Muscle of back (tissue), 13 donors: ENCODE measurements at places on chromosomes 4 and X.
A peak's percentile ranks its signal among the peaks of the same experiment; 100 is the strongest.

DNA sequence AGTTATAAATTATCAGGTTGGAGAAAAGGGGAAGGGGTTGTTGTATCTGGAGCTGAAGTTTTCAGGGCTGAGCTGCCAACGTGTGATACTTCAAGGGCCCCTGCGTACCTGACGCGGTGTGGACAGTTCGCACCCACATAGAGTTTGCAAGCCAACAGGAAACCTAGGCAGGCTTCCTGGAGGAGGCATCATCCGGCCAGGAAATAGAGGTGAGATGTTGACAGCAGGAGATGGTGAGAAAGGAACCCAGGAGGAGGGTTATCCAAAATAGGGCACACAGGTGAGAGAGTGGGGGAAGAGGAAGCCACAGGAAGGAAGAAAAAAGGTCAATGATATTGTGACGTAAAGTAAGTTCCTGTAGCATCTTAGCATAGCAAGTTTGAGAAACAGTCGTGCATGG, 127.2 kb downstream of the DHRSX start:
- no peak for DNase-seq

DNA sequence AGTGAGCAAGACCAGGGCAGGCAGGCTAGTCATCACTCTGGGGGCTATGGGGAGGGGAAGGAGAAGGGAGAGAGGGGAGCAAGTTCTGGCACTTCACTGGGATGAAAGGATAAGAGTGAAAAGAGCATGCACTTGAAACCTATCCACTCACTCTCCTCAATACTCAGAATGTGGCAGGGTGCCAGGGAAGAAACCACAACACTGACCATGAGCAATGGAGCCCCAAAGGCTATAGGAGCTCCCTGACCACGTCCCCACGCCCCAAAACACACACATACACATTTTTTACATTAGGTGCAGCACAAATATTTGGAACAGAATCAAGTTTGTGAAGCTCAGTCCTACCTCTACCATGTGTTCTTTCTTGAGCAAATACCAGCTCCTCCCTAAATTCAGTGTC, 132.2 kb downstream of the IDS start:
- DNase-seq = no peak

- no peak for DNase-seq
Measured at GRCh38 chr4:157896726-157897125, 276.1 kb downstream of the GASK1B start.

GRCh38 chr4:52638717-52639116, 20.4 kb downstream of the USP46 start:
- no peak for DNase-seq

GRCh38 chr4:28179126-28179525, 1318.5 kb downstream of the STIM2 start:
- no peak for DNase-seq

DNA sequence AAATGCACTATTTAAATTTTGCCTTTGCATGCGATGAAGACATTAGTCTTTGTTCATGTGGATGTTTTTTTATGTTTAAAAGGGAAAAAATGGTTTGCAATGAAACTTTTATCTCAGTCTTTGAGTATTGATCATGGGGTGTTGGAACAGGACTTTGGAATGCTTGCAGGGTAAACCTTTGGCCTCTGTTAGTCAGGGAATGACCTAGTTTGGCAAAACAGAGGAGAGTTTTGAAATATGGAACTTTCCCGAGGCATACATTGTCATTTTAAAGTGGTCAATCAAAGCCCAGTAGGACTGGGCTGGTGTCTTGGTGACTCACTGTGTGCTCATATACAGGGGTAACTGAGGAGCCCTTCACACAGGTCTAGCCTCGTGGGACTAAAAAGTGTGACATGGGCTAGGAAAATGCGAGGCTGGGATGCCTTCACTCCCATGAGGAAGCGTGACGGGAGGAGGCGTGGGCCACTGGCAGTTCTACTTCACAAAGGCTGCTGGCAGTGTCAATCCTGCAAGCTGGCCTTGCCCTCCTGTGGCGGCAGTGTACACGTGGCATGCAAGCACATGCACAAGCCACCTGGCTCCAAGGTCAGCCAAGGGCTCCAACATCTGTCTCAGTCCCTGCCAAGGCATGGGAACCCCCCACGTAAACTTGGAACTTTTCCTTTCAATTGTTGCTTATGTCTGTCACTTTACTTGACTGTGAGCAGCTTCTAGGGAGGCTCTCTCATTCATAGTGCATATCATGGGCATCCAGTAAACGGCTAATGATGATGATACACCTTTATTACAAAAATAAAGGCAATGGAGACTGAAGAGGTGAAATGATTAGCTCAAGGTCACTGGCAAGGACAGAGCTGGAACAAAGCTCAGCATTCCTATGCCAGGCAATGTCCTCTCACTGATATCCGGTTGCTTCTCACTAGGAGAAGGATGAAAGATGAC, 5.2 kb upstream of the F11 start:
- no peak for DNase-seq

GRCh38 chr4:125323654-125324053, 8.9 kb downstream of the FAT4 start:
- DNase-seq = no peak

DNA sequence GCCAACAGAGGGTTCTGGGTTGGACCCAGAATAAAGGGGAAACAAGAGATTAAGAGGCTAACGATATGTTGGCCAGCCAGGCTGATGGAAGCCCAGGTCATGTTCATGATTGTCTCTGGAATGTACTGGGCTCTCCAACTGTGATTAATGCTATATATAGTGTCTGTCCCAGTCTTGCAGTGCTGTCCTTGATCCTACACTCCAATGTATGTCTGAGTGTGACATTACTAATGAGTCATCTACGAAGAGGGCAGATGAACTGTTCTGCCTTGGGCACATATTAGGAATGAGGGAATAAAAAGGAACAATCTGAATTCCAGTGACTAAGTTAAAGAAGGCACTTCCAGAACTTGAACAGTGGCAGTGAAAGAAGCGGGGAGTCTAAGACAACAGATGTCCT, 142.1 kb downstream of the PDGFRA start:
- no peak for DNase-seq

- DNase-seq = no peak
Measured at GRCh38 chrX:132209527-132209926, 9.7 kb downstream of the RAP2C start.

DNA sequence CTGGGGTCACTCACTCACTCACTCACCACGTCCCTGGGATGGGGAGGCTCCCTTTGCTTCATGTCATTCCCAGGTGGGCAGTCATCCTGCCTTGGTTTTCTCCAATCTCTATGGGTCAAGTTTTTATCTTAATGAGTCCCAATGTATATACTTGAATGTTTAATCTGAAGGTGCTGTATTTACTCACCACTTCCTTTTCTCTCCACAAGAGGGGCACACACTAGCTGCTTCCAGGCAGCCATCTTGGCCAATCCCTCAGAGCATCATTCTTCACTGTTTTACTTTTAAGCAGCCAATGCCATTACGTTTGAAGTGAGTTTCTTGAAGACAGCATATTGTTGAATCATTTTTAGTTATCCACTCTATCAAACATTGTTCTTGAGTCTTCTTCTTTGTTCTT, 153.4 kb upstream of the ARSJ start:
- DNase-seq = no peak

DNA sequence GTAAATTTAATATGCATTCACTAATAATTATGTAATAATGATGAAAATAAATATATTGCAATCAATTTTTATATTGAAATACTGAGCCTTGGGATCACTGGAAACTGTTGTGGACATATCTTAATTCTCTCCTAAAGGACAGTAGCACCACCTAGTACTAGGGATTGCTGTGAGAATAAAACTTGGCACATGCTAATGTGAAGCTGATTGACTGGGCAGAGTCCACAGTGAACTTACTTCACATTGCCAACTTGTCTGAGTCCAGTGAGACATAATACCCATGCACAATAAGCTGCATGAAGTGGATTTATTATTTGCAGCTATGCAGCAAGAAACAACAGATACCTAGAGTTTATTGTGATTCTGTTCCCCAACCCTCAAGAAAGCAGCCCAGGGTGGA, 131.1 kb downstream of the GABRG1 start:
- DNase-seq = no peak

DNA sequence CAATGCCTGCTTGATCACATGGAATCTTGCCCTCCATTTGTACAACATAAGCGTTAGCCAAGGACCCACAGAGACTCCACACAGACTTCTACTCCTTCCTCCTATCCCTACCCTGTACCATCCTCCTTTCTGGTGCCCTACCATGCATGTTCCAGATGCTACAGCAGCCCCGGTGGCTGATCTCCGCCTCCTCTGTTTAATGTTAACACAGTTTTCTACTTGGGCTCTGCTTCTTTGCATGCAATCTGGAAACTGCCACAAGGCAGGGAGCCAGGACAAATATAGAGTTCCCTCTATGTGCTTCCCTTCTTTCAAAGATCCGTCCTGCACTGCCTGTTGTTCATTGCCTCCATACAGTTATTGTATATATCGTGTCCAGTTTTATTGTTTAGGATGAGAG, 368.6 kb upstream of the TENM3 start:
- DNase-seq = peak; percentile 11

DNA sequence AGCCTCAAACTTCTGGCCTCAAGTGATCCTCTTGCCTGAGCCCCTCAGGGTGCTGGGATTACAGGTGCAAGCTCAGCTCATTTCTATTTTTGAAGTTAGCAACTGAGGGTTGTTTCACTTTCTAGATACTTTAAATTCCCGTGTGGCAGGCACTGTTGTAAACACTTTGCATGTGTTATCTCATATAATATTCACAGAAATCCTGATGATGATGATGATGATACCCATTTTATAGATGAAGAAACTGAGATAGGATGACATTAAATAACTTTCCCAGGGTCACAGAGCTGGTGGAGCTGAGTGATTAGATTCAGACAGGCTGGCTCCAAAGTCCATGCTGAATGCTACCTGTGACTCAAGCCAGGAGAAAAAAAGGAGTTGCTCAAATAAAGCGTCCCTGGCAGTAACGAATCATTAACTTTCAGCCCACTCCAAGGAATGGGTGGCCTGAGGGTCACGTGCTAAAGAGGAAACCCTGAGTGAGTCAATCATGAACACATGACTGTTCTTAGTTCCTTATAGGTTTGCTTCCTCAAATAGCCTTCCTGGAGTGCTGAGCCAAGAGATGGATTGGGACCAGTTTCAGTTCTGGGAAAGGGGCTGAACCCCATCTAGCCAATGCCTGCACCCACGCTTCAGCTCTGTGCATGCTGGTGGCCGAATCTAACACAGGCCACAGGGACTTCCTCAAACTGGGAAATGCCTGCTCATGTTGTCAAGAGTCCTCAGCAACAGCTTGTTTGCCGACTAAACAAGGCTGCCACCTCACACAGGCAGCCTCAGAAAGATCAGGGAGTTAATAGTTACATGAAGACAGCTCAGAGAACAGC, 52.8 kb downstream of the RBM47 start:
- DNase-seq = peak; percentile 74

GRCh38 chr4:92304121-92304520, 355 bp downstream of the GRID2 start:
- peak; percentile 13 for DNase-seq

DNA sequence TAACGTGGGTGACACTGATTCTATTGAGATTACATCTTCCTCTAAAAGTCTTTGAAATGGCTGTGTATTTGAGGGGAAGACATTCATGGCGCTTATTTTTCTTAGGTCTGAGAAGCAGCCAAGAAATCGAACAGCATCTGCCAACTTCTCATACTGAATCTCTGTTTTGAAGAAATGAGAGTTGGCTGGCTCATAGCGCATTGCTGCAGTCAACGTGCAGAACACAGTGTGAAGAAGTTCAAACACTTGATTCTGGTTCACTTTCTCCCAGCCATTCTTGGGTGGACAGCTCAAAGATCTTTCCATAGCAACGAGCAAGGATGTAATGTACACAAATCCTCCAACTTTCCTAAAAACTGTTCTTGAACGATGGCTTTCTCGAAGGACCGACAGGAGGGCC, 156.5 kb downstream of the WDFY3 start:
- DNase-seq = peak; percentile 33

GRCh38 chr4:7021930-7022664, 21.1 kb upstream of the TADA2B start:
- no peak for DNase-seq

GRCh38 chrX:70336767-70337166, 46.9 kb downstream of the KIF4A start:
- DNase-seq = no peak

DNA sequence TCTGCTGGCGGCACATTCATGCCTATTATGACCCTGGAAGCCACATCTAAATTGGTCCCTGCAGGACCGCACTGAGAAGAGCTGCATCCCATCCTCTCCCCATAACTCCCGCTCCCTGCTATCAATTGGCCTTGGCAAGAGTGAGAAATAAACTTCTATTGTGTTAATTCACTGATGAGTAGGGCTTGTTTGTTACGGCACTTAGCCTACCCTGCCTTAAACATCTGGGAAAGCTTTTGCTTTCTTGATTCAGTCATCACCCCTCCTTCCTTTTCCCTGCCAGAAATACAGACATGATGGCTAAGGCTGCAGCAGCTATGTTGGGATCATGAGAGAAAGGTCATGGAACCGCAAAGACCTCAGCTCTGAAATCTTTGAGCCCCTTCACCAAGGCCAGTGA, 36.5 kb downstream of the SUPT20HL2 start:
- no peak for DNase-seq

GRCh38 chrX:29890646-29891200, 324.6 kb upstream of the MAGEB2 start:
- no peak for DNase-seq

DNA sequence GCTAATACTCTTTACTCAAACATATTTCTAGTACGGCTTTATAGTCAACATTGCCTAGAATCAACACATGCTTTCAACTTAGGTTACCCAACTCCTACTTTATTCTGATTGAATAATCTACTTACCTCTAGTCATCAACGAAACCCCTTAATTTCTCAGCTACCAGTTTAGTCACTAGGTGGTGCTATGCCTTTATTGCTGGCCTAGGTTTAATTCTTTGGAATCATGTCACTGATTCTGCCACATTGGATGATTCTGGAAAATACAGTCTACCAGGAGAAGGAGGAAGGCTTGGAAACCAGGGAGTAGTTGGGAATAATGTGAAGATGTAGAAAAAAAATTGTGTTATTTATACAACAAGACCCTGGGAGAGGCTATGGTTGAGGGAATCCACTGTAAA, 167.7 kb downstream of the DCAF12L2 start:
- DNase-seq = peak; percentile 7

DNA sequence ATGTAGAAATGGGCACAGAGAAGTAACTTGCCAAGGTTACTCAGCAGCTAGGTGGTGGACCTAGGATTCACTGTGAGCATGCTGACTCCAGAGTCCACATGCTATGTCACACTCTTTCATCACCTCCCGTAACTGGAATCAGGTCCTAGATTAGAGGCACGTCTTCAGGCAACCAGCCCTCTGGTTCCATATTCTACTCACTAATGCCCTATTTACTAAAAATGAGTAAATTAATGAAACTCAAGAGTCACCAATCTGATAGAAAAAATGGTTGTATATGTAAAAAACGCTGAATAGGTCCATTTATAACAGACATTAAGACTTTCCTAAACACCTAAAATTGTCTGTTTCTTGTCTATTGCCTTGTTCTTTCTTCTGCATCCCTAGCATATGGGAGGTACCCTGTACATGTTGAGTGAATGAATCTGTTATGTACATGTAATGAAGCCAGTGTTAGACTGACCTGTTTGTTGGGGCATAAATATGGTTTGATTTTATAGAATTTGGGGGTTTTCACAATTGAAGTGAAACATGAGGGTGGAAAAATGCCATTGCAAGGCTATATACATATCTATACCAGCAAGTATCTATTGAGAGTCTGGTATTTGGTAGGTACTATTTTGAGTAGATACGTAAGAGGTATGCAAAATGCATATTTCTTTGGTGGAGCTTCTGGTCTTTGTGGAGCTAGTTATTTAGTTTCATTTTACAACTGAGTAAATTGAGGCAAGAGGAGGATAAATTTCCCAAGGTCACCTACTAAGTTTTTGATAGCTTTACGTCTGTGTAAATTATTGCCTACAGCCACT, 7.5 kb upstream of the RUFY3 start:
- DNase-seq = no peak

GRCh38 chrX:134622813-134623185, 35.5 kb downstream of the PLAC1 start:
- no peak for DNase-seq
